Stimulated activated CD4-positive, alpha-beta T cell treated with anti-CD3 and anti-CD28 coated beads, Interleukin-4, amount 100 ng/mL, for 4 hours (primary cell): ENCODE measurements at places on chromosomes 7 and 10.
A peak's percentile ranks its signal among the peaks of the same experiment; 100 is the strongest.

DNA sequence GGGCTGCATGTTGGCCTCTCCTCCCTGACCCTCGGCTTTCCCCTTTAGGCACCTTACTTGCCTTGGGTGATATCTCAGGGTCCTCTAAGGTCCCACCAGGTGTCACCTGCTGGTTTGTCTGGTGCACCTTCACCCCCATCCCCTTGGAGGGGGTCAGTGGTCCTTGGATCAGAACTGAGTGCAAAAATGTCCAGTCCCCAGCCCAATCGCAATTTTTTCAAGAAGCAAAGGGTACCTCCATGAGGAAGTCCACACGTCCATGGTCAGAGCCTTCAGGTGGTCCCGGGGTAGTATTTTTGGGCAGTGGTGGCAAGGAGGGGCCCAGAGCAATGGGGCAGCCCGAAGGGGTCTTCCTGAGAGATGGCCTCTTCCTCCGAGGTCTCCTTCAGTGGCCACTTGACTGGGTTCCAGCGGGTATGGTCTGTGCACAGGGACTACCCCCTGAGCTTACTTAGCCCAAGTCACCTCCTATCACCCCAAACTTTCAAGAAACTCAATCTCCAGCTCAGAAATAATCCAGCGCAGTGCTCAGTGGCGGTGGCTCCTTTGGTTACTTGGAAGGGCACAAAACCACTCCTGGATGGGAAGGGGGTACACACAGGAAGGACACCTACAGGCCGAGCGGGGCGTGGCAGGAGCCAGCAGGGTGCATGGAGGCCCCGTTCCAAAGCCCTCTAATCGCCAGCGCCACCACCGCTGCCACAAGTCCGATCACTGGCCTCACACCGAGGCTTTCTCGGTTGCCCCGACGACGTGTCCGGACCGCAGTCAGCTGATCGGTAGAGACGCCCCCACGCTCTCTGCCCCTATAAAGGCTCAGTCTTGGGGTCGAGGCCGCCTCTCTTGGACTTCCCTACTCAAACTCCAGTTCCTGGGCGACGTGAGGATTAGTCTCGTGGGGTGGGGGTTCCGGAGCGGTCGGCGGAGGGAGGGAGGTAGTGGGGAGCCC is 4.5 kb downstream of the SAP25 start:
- peak; percentile 38 for DNase-seq

- no peak for DNase-seq
These were observed 57.9 kb downstream of the OTUD1 start for GRCh38 chr10:23496727-23497126.

DNA sequence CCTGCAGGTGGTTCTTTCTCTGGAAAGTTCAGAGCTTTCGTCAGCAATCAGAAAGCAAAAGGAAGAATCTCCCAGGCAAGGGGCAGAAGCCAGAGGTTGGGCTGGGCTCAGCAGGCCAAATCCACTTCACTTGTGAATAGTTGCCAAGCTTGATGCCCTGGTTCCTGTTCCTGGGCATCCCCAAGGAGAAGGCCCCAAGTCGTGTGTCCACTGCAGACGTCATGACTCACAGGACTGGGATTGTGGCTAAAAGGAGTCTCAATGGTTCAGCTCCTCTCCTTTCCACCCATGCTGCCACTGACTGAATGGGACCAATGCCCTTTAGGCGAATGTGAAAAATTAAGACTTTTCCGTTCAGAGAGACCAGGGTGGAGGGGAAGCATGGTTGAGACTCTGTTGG is 38.6 kb upstream of the TRIM8 start:
- no peak for DNase-seq

DNA sequence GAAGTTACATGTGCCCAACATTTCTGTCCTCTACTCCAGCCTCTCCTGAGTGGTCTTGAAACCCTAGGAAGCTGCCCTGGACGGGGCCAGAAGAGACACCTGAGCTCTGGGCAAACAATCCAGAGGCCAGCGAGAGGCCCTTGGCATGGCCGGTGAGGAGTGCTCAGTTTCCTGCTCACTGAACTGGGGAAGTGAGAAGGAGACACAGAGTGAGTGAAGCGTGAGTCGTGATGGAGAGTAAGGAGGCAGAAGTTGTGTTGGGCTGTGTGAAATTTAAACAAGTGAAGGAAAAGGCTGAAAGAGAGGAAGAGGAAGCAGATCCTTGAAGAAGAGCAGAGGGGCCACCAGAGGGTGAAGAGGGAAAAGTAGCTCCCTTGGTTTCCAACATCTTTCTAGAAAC is 73.2 kb downstream of the WNT2 start:
- DNase-seq = no peak

DNA sequence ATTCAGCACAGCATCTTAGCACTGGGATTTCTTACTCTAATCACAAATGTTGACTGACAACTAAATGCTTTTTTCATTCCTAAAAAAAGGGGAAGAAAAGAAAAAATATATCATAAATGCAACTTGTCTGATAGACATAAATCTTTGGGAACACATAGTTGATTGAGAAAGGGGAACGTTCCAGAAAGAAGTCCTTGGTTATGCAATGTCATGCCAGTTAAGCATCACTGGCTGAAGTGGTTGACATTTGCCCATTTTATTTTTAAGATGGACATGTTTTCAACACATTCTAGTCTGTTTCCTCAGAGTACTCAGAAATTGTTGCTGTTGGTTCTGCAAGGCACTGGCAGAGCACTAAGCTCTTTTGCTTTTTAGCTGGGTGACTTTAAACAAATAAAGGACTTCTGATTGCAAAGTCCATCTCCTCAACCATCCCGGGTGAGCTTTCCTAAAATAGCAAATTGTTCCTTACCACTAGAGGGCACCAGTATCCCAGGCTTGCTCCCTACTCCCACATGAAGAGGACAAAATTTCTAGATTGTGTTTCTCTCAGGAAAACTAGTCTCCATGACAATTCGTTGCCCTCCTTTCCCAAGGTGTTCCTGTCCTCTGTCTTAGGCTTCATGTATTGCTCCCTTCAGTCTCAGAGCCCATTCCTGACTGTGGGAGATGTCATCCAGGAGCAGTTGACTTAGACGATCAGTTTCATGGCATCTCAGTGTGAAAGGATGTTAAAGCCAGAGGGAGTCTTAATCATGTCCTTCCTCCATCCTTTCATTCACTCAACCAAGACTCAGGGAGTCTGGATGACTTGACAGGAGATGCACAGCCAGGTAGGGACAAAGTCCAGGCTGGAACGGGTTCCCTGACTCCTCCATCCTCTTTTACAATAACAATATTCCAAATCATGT is 23.9 kb downstream of the OPALIN start:
- DNase-seq = no peak

DNA sequence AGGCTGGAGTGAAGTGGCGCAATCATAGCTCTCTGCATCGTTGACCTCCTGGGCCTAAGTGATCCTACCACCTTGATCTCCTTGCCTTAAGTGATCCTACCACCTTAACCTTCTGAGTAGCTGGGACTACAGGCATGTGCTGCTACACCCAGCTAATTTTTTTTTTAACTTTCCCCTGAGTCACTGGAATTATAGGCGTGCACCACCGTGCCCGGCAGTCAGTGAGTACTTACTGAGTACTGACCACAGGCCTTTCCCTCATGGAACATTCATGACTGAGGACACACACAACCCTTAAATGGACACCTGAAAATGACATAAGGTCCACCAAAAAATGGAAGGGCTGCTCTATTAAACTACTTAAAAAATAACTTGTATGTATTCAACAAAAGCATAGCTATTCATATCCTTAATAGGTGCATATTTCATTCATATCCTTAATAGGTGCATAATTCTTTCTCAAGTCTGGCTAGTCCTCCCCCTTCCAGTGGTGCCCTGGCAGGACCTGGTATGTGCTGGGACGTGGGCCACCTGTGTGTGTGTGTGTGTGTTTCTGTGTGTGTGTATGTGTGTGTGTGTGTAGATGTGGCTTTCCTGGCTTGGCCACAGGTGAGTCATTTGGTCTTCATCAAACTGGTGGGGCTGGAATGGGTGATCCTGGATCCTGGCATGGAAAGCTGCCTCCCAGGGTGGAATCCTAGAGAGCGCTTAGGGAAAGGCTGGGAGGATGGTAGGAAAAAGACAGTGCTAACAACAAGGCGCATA is 3.5 kb downstream of the FAM180A start:
- no peak for DNase-seq

DNA sequence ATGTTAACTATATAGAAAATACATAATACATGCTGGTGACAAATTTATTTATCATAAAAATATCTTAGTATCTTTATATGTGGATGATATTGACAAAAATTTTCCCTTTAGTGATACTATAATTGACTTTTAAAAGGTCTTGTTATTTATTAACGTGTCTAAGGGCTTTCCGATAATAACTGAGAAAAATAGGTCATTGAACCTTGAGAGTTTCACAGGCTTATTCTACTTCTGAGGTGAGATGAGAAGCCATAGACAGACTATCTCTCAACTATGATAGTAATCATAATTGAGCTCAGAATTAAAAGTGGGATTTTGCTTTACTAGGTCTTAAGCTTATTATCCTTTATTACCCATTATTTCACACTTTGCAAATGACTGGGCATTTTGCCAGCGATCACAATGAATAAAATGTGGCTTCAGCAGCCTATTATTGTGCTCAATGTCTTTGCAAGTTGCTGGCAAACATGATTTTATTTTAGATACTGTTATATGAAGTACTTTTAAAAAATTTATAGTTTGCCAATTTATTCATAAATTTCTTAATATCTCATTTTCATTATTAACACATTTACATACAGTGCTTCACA is 574.5 kb downstream of the ZWINT start:
- DNase-seq = no peak

- DNase-seq = no peak
These were observed 4.6 kb downstream of the ZNF680 start for GRCh38 chr7:64558323-64558705.

- no peak for DNase-seq
These were observed 1.5 kb downstream of the ZNF518A start for GRCh38 chr10:96131621-96132020.

DNA sequence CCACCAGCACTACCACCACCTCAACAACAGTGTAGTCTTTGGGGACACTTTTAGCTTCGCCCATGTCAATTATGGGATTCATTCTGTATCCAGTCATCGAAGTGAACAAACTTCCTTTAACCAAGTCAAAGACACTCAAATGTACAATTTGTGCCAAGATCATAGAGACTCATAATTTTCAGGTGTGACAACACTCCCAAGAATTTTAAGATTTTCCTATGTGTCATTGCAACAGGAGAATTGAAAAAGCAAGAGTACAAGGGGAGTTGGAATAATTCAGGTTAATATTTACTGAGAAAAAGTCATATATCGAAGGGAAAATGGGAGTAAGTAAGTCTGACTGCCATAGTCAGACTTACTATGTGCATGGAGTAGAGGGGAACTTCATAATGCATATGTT is 26.2 kb downstream of the PON1 start:
- DNase-seq = no peak

DNA sequence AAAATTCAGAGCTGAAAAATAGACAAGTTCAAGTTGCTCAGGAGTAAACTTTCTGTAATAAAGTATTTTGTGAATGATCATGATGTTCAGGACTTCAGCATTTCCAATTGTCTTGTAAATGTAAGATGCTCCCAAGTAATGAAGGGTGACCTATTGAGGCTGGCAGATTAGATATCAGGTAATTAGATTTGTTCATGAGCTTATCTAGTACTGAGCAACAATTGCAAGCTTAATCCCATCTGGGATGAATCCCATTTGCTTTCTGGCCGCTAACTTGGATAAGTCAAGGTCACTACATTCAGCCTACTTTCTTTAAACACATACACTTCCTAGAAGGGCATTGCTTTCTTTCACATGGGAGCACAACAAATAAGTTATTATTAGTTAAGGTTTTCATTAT is 82.4 kb upstream of the ITGB1 start:
- no peak for DNase-seq

GRCh38 chr10:117754770-117755658 is 212.5 kb downstream of the EMX2 start:
- no peak for DNase-seq

DNA sequence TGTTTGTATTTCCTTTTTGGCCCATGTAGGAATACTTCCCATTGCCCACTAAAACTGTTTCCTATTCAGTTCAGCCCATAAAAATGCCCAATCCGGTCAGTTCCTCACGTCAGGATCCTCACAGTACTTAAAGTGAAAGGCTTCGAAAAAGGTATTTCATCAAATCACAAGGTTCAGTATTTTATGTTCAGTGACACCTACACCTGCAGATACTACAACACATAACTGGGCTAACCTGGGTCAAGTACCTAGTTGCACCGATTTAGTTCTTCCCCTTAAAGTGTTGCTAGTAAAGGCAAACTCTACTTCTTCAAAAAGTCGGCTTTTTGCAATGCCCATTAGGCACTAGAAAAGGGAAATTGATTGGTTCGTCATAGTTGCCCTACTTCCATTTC is 1.1 kb downstream of the SNX13 start:
- DNase-seq = no peak
